ENCODE measurements at places on chromosomes 5 and 9.

- DNase-seq: no peak
Observed at GRCh38 chr9:98773721-98774120, 22.6 kb downstream of the ANKS6 start.

DNA sequence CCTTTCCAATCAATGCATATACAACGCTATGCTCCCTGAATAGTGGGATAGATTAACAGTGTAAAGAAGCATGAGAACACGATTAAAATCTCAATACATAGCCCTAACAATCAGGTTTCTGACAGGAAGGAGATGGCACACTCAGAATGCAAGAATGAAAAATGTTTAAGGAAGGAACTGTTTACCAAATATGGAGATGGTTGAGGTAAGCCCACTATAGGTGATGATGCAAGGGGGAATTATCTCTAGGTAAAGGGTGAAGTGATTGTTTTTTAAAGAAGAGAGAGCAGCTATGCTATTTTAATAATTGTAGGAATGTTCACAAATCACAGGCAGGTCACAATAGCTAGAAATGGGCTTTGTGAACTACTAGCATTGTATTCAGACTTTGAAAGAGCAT lies 302.4 kb downstream of the CHSY3 start:
- DNase-seq: no peak

DNA sequence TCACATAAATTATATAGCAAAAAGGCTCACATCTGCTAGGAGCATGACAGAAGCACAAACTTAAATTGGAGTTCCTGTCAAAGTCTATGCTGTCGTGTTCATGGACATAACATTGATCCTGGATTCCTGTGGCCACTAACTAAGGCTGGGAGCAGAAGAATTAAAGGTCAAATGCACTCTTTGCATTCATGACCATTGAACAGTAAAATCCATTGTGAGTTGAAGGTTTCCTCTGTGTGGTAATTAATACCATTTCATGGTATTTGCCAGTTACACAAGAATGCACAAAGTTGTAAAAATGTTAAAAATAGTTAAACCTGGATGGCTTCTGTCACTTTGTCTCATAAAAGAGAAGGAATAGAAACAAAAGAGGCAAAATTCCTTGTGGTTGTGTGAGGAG lies 242.6 kb downstream of the NPR3 start:
- DNase-seq: no peak

- DNase-seq: no peak
Observed at GRCh38 chr9:16039218-16039987, 486.6 kb downstream of the CCDC171 start.

- no peak for DNase-seq
Observed at GRCh38 chr5:43634621-43635020, 31.6 kb downstream of the NNT start.

DNA sequence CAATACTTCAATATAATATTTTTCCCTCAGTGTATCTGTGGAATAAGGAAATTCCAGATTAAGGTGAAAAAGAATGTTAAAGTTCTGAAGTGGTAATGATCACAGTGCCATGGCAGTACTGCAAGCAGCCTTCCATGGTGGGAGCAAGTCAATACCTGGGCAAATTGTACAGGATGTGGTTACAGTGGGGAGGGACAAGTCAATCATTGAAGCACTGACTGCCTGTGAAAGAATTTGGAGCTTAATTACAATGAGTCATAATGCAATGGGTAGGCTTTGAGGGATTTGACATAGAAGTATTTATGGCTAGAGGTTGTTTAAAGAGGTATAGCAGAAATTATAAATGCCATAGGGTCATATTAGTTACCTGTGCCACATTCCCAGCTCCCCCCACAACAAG lies 786.5 kb upstream of the ACO1 start:
- DNase-seq: no peak

- no peak for DNase-seq
Observed at GRCh38 chr5:79929095-79929494, 62.0 kb downstream of the MTX3 start.

DNA sequence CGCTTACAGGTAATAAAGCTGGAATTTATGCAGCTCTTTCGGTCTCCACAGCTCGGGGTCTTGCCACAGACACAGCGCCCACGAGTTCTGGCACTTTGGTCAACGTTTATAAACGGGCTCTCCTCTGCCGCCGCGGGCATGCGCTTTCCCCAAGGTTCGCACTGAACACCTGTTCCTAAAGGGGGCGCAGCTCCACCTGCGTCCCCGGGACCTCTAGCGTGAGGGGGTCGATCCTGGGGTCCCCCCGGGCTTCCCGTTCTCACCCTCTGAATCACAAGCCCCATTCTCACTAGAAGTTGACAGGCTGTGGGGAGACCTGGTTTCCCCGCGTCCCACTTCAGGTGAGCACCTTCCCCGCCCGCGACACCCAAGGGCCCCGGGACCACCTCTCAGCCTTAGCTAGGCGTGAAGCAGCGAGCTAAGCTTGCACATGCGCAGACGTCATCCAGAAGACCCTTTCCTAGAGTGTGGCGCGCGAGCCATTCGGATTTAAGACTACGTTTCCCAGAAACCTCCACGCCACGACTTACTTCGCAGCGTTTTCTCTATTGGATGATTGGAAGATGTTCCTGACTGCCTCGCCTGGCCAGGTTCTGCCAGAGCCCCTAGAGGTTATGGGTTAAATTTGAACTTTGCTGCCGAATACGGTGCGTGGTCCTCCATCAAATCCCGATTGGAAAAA lies 21.3 kb upstream of the ZNF782 start:
- DNase-seq: no peak

- DNase-seq: no peak
Observed at GRCh38 chr5:148421661-148422060, 37.9 kb downstream of the FBXO38 start.

DNA sequence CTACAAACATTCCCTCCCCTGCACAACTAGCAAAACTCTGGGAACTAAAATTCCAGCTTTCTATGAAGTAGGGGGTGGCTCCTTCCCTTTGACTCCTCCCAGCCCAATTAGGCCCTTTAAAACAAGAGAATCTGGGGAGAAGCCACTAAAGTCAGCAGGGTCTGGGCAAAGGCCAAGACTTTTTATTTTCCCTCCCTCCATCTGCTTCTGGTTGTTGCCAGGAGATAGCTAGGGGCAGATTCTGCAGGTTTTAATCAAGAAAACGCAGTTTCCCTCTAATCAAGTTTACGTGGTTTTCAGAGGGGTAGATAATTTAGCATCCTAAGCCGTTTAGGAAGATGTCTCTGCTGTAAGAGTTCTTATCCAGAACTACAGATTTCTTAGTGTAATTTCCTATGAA lies 114.5 kb upstream of the CDH6 start:
- DNase-seq: no peak

DNA sequence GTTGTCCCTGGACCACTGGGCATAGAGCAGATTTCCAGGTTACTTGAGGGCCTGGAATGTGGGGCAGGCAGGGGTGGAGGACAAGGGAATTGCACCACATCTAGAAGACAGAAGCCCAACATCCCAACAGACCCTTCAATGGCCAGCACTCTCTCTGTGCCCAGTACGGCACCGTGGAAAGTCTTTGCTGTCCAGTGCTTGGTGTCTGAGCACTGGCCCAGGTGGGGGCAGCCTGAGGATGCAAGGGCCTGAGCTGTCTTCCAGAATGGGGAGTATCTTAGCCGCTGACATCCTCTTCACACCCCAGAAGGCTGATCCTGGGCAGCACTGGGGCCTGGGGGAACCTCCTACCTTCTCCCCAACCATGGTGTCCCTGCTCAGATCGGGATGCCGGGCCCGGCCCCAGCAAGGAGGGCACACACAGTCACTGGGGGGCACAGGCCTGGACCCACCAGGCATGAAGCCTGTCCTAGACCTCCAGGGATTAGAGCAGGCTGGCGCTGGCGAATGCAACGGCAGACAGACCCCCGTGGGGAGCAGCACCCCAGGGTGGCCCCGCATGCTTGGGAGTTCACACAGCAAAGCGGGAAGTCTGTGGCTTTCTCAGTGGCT lies 40.6 kb upstream of the OLFM1 start:
- DNase-seq: no peak

DNA sequence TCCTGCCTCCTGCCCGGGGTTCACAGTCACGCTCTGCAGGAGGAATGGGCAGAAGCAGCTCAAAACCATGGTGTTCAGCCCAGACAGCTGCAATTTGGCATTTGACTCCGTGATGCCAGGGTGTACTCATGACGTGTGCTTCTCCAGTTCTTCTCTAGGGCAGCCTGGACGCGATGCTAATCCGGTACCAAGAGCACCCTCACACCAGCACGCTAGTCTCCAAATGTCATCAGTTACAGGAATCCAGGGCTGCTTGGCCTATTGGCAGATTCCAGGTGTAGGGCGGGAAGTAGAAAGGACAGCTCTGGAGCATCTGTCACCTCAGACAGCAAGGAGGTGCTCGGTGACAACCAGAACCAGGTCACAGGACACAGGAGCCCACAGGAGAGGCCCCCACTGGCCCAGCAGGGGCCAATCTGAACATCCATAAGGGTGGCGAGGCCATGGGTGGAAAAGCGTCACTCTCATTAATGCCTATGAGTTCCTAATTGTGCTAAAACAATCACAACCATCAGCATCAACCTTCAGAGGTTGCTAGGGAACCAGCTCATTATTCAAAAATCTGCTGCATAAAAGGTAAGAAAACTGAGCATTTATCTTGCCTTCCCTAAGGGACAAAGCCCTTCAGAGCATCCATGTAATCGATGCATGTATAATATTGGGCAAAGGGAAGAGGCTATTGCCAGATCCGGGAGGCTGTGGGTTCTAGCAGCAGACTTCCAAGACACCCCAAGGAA lies 241.9 kb upstream of the IRX4 start:
- DNase-seq: no peak

GRCh38 chr9:76516350-76516749 lies 57.4 kb downstream of the GCNT1 start:
- DNase-seq: no peak

- DNase-seq: no peak
Observed at GRCh38 chr5:35197351-35197750, 32.9 kb downstream of the PRLR start.

GRCh38 chr9:135134268-135135022 lies 47.0 kb downstream of the OLFM1 start:
- DNase-seq: no peak

- DNase-seq: no peak
Observed at GRCh38 chr5:180395540-180396274, 42.6 kb upstream of the GFPT2 start.

DNA sequence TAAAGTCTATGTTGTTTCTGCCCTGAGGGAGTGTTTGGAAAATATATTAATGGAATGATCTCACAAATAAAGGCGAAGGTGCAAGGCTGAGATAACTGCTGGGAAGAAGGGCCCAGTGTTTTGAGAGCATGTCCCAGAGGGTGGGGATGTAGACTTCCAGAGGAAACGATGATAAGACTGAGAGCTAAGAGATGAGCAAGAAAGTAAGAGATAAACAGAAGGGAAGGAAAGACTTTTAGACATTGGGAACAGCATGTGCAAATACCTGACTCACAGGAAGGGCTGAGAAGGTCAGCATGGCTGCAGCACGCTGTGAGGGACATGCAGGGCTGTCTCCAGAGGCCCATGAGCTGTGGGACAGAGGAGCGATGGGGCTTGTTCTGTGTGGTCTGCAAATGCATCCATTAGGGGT lies 19.9 kb upstream of the ADRB2 start:
- no peak for DNase-seq

DNA sequence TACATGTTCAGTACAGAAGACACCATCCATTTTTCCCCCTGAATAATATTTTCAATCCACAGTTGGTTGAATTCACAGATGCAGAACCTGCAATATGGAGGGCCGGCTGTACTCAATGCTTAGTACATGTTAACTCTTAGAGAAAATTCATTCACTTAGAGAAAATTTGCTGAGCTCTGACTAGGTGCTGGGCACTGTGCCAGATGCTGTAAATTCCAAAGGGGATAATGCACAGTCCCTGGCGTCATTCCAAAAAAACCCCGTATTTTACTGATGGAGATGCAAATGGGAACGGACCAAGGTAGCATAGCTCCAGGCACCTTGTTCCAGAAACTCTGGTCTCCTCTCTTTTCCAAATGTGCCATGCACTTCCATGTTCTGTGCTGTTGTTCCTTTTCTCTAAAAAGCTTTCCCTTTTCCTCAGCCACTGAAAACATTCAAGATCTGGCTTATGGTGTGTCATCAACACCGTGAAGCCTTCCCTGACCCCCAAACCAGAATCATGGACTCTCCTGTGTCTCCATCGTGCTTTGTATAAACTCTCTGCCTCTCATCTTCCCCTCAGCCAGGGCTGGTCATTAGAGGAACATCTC lies 55.7 kb upstream of the COL15A1 start:
- no peak for DNase-seq

DNA sequence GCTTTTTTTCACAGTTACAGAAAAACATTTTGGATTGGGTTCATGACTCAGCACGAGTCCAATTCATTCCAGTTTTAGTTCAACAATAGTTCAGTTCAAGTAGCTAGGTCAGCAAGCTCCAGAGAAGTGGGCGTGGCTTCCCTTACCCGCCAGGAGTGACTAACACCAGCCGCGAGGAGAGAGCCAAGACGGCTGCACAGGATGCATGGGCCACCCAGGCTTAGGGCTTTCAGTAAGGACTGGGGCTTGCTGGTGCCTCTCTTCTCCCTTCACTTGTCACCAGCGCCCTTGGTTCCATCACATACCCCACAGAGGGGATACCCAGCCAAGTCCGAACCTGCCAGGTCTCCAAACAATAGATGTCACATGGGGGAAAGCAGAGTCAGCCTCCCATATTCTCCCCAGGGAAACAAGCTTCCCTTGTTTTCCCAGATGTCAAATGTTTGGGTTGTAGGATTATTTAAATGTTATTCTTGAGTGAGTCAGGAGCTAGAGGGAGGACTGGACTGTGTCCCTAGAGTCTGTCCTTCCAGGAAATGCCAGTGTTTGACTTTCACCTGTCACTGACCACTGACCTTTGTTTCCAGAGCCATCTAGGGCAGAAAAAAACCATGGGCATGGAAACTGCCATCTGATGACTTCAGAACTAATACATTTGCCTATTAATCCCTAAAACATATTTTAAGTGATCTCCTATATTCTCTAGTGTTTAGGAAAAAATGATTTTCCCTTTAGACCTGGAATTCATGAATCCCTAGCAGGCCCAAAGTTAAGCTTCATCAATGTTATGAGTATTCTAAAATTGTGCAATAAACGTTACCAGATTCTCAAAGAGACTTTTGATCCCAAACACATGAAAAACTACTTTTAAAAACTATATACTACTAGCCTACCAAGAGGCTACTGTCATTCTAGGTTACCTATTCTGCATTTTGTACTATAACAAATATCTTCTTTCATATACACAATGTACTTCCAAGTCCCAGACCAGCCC lies 51.9 kb downstream of the NIPAL4 start:
- DNase-seq: no peak

DNA sequence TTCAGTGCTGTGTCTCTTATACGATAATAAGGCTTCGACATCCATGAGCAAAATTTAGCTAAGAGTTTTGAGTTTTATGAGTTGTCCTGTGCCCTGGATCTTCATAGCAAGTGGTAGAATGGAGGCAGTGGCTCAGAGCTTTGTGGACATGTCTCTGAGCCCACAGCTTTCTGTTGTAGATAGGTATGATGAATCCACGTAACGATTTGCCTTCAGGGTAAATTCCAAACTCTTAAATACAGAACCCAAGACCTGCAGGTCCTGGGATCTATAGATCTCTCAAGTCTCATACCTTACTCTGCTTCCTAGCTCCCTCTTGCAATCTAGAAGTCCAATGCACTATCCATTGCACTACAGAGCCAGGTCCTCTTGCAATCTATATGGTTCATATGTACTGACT lies 59.5 kb upstream of the TLE4 start:
- no peak for DNase-seq

GRCh38 chr5:150639377-150639692 lies 1.1 kb upstream of the SYNPO start:
- DNase-seq: no peak

- DNase-seq: no peak
Observed at GRCh38 chr5:137234973-137235943, 263.9 kb downstream of the SPOCK1 start.

GRCh38 chr5:66565878-66566277 lies 30.3 kb upstream of the MAST4 start:
- DNase-seq: no peak
